ENCODE measurements at places on chromosomes 1 and 21. TPM values are rescaled to one million over a fixed set of nuclear protein-coding genes. Genes with fewer than 3 reads are reported as not detected.
A peak's percentile ranks its signal among the peaks of the same experiment; 100 is the strongest.

The NBPF8 gene
- 30.1 TPM for polyA plus RNA-seq

The CYP4A22 gene
- polyA plus RNA-seq: not detected

The TAL1 gene
- polyA plus RNA-seq: not detected

The AMY1B gene
- not detected for polyA plus RNA-seq

The RBM8A gene
- polyA plus RNA-seq: 158 TPM

The IL22RA1 gene
- polyA plus RNA-seq: not detected

The AADACL3 gene
- not detected for polyA plus RNA-seq

The PROX1 gene
- polyA plus RNA-seq: 0.07 TPM

DNA sequence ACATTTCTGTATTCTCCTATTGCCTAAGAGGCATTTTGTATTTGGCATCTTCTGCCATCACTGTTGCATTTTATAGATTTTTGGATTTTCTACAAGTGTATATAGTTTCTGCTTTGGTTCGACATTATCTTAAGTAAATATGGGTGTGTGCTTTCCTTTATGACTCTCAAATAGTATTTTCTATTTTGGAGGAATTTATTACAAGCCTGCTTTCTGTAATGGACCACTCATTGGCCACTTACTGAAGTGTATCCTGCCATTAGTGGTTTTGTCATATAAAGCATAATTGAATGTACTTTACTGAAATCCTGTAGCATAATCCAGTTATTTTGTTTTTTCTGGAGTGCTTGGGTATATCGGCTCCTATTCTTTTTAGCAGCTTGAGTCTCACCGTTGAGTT lies 184.3 kb downstream of the PATJ start:
- no peak for DNase-seq

- DNase-seq: no peak
Observed at GRCh38 chr21:42746240-42746592, 92.8 kb downstream of the PDE9A start.

GRCh38 chr1:213983493-213984386 lies 4.0 kb upstream of the PROX1 start:
- no peak for DNase-seq

- DNase-seq: no peak
Observed at GRCh38 chr1:167102906-167103573, 9.2 kb downstream of the STYXL2 start.

DNA sequence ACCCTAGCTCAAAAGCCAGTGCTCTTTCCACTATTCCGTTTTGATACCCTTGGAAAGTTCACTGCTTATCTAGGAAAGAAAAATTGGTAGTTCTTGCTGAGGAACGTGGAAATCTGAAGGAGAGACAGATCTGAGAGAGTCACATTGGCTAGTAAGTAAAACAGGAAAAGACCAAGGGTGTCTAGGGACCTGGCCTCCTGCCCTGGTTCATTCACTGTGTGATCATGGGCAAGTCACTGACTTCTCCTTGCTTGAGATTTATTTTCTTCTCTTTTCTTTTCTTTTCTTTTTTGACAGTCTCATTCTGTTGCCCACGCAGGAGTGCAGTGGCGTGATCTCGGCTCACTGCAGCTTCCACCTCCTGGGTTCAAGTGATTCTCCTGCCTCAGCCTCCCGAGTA lies 90.8 kb downstream of the NFIA start:
- DNase-seq: no peak

DNA sequence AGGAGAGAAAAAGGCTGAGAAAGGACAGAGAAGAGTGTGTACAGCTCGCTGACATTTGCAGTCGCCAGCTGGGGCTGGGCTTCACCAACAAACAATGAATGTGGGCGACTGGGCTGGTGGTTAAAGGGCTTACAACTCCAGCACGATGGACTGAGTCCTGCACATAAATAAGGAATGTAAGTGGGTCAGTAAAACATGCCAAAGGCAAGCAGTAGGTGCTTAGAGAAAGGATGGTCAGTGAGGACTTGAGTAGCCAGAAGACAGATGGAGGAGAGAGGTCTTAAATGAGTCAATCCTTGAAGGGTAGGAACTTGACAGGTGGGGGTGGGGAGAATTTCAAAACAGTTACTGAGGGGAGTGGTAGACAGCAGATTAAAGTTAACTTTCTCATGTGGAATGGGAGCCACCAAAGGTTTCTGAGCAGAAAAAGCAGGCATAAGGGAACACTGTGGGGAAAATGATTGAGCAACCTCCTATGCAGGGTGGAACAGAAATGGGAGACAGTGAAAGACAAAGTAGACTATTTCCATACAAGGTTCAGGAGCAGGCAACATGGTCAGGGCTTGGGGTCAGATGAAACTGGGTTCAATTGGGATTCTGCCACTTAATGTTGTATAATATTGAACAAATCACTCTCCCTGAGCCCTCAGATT lies 37.4 kb downstream of the GADD45A start:
- no peak for DNase-seq

GRCh38 chr21:41802198-41802584 lies 35.3 kb upstream of the RIPK4 start:
- DNase-seq: no peak

DNA sequence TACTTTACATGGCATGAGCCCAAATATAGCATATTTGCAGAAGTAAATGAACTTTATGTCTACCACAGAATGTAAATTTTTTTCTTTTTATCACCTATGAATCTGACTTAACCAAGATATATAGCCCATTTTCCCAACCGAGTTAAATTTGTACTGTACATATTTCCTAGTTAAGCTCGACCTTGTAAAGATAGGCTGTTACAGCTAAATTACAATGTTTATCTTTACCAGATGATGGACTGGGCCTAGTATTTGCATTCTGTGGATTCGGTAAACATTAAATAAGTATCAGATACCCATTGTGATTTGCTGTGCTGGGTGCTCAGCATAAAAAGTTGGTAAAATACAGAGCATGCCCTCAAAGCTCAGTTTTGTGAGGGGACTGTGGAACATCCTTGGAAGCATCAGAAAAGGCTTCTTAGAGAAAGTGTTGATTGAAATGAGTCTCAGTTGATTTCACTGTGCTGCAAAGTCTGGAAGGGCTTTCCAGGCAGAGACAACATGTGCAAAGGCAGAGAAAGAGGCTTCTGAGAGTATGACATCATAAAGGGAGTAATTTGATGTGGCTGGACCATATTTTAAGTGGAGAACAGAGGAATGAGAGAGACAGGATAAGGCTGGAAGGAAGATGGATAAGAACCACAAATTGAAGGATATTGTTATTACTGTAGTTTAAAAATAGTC lies 27.4 kb downstream of the MORC3 start:
- DNase-seq: no peak

DNA sequence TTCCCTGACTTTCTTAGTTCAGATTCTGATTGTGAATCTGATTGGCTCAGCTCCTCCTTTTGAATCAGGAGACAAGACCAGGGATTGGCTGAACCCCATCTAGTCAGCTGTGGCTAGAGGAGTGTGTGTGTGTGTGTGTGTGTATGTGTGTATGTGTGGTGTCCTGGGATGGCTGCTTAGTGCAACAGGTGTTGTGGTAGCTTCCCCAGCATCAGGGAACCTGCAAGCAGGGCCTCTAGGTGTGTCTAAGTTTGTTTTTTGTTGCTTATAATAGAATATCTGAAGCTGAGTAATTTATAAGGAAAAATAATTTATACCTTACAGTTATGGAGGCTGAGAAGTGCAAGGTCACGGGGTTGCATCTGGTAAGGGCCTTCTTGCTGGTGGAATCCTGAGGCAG lies 13.2 kb upstream of the ALPL start:
- no peak for DNase-seq

DNA sequence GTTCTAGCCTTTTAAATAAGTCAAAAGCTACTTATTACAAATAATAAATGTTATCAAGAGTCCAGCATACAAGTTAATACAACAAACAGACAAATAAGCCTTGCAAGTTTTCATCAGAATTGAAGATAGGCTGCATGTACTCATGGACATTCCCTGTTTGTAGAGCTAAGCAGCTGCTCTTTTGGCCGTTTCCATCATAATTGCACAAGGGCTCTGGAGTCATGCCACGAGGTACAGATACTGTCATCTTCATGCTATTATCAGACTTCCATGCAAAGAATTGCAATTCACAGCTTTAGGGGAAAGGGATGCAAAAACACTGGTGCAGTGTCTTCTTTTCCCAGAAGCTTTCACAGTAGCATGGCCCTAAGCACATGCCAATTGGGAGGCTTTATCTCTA lies 52.8 kb upstream of the TBX15 start:
- peak; percentile 11 for DNase-seq

DNA sequence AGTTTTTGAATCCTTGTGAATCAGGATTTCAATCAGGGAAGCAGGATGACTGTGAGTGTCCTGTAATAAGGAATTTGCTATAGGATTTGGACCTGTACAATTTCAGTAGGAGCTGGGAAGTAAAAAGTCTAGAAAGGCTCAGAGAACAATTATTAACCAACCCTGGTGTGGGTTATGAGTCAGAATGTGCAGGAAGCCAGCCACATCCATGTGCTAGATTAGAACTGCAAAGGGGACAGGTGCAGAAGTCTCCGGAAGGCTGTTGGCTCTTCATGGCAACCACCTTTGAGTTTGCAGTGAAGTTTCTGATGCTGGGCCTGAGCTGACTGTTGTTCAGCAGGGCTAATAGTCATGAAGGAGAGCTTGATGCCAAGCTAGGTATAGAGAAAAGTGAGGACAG lies 70.7 kb downstream of the SPATA46 start:
- no peak for DNase-seq

GRCh38 chr1:228456252-228457016 lies 30.7 kb upstream of the RNF187 start:
- DNase-seq: no peak

- no peak for DNase-seq
Observed at GRCh38 chr1:114446198-114446597, 64.8 kb downstream of the TRIM33 start.

GRCh38 chr1:54425152-54425584 lies 19.0 kb upstream of the SSBP3 start:
- no peak for DNase-seq

GRCh38 chr1:27099135-27099586 lies 55.8 kb downstream of the SLC9A1 start:
- DNase-seq: peak; percentile 27

DNA sequence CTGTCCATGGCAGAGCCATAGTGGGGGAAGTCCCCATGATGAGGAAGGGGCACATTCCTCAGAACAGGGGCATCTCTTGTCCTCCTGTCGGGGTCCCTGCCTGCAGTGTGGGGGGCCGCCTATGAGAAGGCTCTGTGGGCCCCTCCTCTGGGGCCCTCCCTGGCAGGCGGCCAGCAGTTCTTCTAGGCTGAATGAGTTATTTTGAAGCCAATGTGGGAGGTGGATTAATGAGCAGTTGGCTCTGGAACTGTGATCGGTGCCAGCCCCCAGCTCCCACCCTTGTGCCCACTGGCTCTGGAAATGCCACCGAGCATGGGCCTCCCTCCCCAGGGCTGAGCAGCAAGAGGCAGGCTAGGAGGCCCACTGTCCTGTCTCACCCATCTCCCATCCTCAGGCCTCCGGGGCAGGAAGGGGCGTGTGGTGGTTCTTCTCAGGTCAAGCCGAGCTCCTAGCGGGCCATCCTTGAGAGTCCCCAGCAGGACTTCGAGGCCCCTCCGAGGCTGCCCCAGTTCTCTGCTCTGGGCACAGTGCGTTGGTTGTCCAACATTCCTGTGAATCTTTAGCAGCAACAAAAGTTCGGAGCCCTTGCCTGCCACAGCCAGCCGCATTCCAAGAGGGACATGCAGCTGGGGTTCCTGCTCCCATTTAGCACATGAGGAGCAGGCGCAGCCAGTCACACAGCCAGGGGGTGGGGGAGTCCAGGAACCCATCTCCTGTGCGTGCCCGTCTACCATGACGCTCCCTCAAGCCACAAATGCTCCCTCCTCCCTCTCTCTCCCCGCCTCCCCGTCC lies 57.2 kb downstream of the EDN2 start:
- no peak for DNase-seq

DNA sequence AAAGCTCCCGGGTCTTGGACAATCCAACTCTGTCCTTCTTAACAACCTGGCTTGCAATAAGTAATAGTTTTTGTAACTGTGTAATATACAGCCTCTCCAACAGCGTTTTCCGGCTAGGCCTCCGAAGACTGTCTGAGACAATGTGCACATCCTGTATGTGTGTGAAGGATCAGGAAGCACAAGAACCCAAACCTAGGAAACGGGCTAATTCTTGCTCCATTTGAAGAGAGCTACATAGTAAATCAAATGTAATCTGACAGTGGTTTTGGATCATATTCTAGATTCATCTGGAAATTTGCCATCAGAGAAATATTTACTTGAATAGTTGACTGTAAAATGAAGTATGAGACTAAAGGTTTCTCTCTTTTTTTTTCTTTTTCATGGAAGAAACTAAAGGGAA lies 1.2 kb downstream of the GPR52 start:
- DNase-seq: no peak

DNA sequence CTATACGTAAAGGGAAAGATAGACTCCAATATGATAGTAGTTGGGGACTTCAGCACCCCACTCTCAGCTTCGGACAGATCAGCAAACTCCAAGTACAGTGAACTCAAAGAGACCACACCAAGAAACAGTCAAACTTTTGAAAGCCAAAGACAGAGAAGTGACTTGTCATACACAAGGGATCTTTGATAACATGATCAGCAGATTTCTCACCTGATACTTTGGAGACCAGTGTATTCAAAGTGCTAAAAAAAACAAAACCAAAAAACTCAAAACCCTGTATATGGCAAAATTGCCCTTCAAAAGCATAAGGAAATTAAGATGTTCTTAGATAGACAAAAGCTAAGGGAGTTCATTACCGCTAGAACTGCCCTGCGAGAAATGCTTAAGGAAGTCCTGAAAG lies 9.4 kb downstream of the IFNAR1 start:
- no peak for DNase-seq

DNA sequence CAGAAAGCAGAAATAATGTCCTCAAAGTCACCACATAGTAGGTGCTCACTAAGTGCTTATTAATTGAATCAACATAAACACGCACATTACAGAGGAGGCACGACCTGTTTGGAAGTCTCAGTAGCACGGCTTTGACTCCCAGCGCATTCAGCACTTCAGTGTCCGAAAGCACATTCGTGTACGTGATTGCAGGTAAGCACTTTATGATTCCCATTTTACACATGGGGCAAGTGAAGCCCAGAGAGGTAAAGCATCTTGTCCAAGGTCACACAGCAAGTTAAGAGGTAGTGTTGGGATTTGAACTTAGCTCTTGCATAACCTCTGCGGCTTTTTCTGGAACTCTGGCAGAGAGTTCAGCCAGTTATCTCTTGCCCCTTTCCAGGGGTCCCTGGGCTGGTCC lies 85.2 kb upstream of the WNT4 start:
- DNase-seq: no peak

GRCh38 chr1:228224198-228225164 lies 16.6 kb downstream of the OBSCN start:
- DNase-seq: no peak

GRCh38 chr1:114105421-114105979 lies 48.2 kb downstream of the SYT6 start:
- no peak for DNase-seq

All from AG04450 (cell line).